ENCODE measurements at places on chromosomes 7 and 10. TPM values are rescaled to one million over a fixed set of nuclear protein-coding genes. Genes with fewer than 3 reads are reported as not detected.

DNA sequence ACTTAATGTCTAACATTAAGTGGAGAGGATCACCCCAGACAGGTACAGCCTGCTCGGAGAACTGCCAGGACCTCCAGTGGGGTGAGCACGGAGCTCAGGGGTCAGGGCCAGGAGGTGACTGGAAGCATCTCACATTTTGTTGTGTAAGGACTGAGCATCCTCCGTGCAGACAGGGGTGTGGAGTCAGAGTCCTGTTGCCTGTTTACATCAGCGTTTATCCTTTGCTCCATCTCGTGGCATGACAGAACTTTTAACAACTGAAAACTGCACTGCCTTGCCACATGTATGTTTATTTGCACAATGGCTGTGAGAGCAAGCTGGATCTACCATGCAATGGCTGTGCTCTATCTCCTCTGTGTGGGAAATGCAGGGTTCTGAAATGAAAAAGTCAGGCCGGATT lies 175.4 kb upstream of the AKR1E2 start:
- H3K27me3 ChIP-seq: peaks cover 4% of the 10 kb centered on the region

DNA sequence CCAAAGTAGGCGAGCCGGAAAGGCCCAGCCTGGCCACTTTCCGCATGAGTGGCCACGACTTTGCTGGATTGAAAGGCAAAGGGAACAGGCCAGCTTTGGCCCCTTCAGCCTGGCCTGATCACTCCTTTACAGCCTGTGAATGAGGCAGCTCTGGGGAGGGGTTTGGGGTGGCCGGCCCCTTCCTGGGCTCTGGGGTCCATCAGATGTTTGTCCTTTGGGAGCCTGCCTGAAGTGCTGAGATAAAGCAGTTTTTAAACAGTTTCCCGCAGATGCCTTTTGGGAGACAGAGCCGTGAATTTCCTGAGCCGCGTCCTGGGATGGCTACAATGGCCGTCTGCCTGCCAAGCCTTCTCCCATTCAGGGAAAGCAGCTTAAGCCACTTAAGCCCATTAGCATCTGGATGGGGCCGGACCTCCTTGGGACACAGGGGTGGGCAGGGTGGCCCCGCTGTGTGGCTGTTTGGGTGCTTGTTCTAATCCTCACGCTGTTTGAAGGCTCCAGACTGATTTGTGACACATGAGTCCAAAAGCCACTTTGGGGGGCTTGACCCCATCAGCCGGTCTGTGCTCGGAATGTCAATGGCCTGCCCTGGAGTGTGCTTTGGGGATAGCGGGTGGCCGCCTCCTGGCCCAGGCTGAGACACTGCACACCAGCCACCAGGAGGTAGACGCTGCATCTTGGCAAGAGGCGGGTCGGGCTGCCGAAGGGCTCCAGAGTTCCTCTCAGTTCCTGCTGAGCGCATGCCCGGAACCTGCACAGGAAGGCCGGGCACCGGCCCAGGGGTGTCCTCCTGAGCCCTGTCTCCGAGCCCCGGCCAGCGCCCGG lies 38.9 kb downstream of the NKX6-2 start:
- H3K36me3 ChIP-seq: no peaks in the 10 kb centered on the region
- H3K27ac ChIP-seq: no peak overlapping the region
- no peaks in the 10 kb centered on the region for H3K4me1 ChIP-seq
- no peak overlapping the region for H3K4me3 ChIP-seq
- no peaks in the 10 kb centered on the region for H3K27me3 ChIP-seq

DNA sequence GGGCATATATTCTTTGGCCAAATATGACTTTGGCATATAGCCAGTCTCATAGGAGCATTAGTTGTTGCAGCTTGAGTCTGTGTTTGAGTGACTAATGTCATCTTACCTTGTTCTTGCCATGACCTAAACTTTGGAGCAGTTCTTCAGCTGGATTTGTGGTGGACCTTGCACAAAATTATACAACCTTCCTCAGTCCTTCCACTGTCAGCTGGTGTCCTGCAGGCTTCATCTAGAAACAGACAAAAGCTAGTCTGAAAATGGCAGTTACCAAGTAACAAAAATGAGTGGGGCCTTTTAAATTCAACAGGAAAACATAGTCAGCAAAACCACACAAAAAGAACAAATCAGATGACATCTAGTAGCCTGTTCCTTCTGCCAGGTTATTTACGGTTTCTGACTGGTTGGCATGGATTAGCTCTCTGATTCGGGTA lies 59.5 kb upstream of the HECTD2 start:
- no peak overlapping the region for H3K4me3 ChIP-seq
- H3K36me3 ChIP-seq: no peaks in the 10 kb centered on the region
- peaks cover 3% of the 10 kb centered on the region for H3K27me3 ChIP-seq
- no peaks in the 10 kb centered on the region for H3K4me1 ChIP-seq
- no peak for DNase-seq

The ATRNL1 gene
- total RNA-seq: 0.12 TPM

- peaks cover 2% of the 10 kb centered on the region for H3K27me3 ChIP-seq
- no peaks in the 10 kb centered on the region for H3K4me1 ChIP-seq
- H3K27ac ChIP-seq: no peak overlapping the region
- H3K4me3 ChIP-seq: no peak overlapping the region
- no peaks in the 10 kb centered on the region for H3K36me3 ChIP-seq
Measured at GRCh38 chr7:10655031-10655430, 318.6 kb upstream of the PHF14 start.

The COBL gene
- total RNA-seq: not detected

- H3K27ac ChIP-seq: no peak overlapping the region
- no peak for DNase-seq
- H3K36me3 ChIP-seq: no peaks in the 10 kb centered on the region
- H3K4me1 ChIP-seq: no peaks in the 10 kb centered on the region
- H3K27me3 ChIP-seq: peaks cover 14% of the 10 kb centered on the region
Measured at GRCh38 chr7:85191383-85191782, 4.5 kb upstream of the SEMA3D start.

The RBP4 gene
- total RNA-seq: not detected

The SLC16A12 gene
- total RNA-seq: not detected

The NACAD gene
- total RNA-seq: not detected

GRCh38 chr10:13700473-13701144 lies 113.8 kb downstream of the PRPF18 start:
- H3K4me3 ChIP-seq: no peak overlapping the region
- no peaks in the 10 kb centered on the region for H3K4me1 ChIP-seq
- H3K36me3 ChIP-seq: no peaks in the 10 kb centered on the region
- peaks cover 8% of the 10 kb centered on the region for H3K27me3 ChIP-seq

The MPP7 gene
- 18.7 TPM for total RNA-seq

DNA sequence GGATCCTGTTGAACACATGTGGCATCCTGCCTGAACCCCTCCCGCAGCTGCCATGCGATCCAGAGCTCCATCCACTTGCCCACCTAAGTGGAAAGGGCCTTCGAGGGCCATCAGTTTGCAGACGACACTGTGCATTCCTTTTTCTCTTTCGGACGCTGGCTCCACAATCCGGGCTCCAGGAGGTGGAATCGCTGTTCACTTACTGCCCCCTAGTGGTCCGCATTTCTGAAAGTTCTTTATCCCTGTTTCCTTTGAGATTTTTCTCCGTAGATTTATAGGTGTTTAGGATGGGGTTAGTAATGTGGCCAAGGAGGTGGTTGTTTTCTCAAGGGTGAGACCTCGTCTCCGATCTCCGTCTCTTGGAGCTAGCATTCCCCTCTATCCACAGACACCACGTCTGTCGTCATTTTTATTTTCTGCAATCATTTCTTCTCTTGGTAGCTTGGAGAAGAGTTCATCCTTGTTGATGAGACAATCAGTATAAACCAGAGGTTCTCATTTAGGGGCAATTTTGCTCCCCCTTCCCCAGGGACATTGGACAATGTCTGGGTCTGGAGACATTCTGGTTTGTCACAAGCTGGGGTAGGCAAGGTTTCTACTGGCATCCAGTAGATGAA lies 204.6 kb downstream of the ARHGAP21 start:
- no peak overlapping the region for H3K4me3 ChIP-seq
- H3K36me3 ChIP-seq: no peaks in the 10 kb centered on the region
- H3K27ac ChIP-seq: no peak overlapping the region
- DNase-seq: peak; percentile 52
- H3K27me3 ChIP-seq: no peaks in the 10 kb centered on the region

DNA sequence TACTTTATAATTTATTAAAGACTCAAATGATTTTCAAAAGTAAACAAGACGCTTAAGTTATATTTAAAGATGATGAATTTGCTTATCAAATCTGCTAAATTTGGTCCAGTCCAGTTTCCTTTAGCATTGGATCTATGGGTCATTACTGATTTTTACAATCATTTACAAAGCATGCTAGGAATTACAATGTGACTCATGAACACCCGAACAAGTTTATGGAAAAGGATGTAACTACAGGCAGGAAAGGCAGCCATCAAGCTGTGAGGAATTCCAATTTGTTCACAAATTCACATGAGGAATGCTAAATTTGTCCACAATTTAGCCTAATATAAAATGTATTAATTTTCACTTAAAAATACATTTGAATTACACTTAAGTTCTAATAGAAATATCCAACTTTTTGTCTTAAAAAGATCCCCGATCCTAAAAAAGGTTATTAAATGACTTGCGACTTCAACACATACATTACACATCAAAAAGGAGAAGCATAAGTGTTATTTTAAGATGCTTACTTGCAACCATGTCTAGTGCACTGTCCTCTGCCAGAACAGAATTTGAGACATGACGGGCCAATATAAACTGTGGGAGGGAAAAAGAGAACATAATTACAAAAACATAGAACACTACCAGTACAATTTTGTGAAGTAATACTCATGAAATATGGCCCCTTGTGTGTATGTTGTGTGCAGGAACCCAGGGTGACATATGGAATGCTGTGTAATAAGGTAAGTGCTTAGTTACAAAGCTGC lies 194.2 kb upstream of the SLC26A5 start:
- no peak for DNase-seq
- H3K4me3 ChIP-seq: no peak overlapping the region
- H3K36me3 ChIP-seq: no peaks in the 10 kb centered on the region
- no peak overlapping the region for H3K27ac ChIP-seq
- no peaks in the 10 kb centered on the region for H3K27me3 ChIP-seq

The PRLHR gene
- total RNA-seq: not detected

DNA sequence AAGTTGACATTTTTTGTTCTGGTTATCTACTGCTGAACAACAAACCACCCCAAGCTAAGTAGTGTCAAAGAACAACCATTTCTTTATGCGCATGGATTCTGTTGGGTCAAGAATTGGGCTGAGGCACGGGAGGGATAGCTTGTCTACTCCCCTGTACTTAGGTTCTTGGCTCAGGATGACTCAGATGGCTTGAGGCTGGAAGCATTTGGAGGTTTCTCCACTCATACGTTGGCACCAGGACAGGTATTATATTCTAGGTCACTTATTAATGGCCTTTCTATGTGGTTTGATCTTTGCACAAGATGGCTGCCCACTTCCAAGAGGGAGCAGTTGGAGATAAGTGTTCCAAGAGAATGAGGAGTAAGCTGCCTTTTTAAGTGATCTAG lies 11.8 kb upstream of the TFAM start:
- H3K4me3 ChIP-seq: no peak overlapping the region
- no peaks in the 10 kb centered on the region for H3K36me3 ChIP-seq
- H3K4me1 ChIP-seq: no peaks in the 10 kb centered on the region
- no peak for DNase-seq
- no peaks in the 10 kb centered on the region for H3K27me3 ChIP-seq
- no peak overlapping the region for H3K27ac ChIP-seq

- H3K4me1 ChIP-seq: no peaks in the 10 kb centered on the region
- H3K27ac ChIP-seq: no peak overlapping the region
- no peak overlapping the region for H3K4me3 ChIP-seq
Measured at GRCh38 chr10:101650863-101651262, 44.1 kb downstream of the FBXW4 start.

DNA sequence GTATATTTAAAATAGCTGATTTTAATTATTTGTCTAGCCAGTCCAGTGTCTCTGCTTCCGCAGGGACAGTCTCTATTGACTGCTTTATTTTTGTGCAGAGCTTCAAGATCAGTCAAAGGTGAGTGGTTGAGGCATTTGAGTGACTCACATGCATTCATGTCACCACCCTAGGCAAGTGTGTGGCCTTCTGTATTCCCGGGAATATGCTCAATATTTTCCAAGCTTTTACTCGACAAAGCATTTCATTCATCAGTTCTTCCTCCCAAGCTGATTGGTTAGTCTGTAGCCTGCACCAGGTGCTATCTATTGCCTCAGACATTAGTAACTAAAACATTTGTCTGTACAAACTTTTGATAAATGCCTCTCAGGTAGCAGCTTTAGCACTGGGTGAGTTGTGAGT lies 471.5 kb upstream of the NRG3 start:
- DNase-seq: no peak
- no peaks in the 10 kb centered on the region for H3K36me3 ChIP-seq
- no peaks in the 10 kb centered on the region for H3K4me1 ChIP-seq
- no peak overlapping the region for H3K4me3 ChIP-seq

The OR9A2 gene
- total RNA-seq: not detected

The PNLIP gene
- not detected for total RNA-seq

The LDB3 gene
- 0.10 TPM for total RNA-seq
